ENCODE measurements at places on chromosomes 6 and 20.

DNA sequence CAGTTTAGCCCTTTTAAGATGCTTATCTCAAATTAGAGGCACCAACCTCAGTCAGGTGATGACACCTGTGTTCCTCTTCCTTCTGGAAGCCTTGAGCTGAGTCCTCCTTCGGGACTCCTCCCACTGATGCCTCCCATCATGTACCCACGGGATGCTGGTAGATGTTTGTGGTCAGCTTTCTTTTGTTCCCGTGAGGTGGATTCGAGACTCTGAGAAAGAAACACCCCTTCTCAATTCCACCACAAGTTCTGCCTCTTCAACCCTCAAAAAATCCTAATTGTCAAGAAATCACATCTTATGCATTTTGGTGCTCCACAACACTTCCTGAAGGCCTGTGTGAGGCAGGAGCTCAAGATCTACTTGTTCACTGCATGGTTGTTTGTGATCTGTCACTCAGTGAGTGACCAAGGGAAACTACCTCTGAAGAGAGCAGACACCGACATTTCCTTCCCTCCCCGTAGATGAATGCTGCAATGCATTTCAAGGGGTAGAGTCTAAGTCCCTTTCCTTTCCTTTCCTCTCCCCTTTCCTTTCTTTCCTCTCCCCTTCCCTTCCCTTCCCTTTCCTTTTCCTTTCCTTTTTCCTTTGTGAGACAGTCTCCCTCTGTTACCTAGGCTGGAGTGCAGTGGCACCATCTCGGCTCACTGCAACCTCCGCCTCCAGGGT lies 50.5 kb downstream of the PCNA start:
- no peak for DNase-seq

GRCh38 chr6:53264337-53264736 lies 84.4 kb downstream of the ELOVL5 start:
- DNase-seq: no peak

- DNase-seq: no peak
Observed at GRCh38 chr6:139378882-139379341, 4.5 kb upstream of the CITED2 start.

DNA sequence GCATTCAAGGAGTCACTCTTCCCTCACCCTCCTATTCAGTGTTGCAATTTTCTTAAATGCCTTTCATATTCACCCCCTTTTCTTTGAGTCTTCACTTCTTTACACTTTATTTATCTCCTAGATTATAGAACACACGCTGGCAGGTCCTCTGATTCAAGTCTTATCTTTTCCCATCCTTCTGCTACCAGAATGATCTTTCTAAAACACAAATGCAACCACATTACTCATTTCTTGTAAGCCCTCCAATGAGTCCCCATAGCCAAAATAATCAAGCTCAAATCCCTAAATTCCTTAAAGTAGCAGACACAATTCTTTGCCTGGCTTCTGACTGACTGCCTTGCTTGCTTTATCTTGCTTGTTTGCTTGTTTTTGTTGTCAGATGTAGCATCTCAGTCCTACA lies 920.0 kb downstream of the TFAP2A start:
- no peak for DNase-seq

DNA sequence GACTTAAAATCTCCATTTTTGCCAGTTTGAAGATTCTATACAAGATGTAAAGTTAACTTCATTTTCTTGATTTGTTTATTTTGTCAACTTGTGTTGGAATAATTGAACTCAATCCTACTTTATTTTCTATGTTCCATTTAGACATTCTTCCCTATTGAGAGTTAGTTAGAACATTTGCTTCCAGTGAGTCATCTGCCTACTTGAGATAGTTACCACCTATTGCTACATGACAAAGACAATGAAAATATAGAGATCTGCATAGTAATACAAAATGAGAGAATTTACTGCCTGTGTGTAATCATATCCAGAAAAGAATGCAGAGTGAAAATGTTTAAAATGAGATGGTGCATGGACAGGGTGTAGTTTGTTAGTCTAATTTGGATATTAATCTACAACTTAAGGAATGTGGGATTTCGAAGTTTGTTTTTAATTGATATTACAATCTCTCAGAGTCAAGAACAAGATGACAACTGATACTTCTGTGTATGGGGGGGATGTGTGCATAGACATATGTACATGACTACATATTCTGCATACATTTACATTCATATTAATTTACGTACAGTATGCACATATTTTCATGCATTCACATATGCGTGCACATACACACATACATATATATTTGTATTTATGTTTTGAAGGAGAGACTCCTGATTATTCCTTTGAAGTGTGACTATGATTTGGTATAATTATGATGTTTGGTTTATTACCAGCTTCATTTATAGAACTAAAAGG lies 420.1 kb downstream of the NKAIN2 start:
- DNase-seq: no peak

DNA sequence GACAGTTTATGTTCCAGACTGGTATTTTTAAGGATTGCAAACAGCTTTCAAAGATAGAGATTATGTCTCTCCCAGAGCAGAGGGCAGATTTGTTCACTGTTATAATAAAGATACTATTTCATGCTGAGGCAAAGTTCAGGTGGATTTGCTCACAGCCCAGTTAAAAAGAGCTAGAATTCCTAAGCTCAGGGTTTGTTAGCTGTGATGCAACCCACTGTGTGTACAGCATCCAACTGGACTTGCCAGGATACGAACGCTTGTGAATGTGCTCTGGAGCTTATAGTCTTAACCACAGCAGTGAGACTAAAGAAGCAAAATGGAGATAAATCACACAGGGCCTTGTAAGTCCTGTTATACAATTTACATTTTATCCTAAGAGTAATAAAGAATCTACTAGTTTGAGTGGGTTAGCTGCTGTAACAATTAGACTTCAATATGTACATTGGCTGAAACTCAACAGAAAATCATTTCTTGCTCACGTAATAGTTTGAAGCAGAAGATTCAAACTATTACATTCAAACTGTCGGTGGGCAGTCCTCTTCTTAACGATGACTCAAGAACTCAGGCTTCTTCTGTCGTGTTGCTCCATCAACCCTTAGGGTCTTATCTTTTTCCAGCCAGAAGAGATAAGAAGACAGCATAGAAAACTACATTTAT lies 204.0 kb upstream of the PLN start:
- DNase-seq: no peak

GRCh38 chr20:20076297-20077065 lies 24.1 kb downstream of the CFAP61 start:
- DNase-seq: no peak

- DNase-seq: no peak
Observed at GRCh38 chr6:139580592-139581484, 206.4 kb upstream of the CITED2 start.

DNA sequence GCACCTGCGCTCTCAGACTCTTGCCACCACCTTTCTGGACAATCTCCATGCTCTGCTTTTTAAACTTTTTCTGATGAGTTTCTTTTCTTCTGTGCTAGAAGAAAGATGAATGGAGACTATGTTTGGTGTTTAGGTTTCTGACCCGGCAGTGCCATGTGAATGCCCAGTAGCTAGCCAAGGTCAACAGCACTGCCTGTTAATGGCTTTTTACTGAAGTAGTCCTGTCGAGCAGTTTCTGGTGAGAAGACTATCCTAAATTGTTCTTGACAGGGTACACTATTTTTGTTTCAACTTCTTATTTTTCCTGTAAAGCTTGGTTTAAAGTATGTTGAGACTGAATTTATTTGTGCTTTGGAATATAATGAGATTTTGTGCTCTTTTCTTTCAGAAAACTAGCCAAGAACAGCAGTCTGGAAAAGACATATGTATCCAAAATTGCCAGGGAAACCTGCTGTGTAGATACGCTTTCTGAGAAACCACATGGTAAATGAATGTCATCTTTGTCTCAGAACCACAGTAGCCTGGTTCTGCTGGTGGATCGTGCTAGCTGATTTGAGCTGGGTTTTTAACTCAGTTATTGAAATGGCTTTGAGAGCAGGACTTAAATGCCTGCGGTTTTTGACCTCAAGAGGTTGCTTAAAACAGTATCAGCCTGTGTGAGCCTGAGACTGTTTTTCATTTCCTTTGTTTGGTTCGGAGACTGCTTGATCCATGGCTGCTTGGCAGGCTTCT lies 48.1 kb downstream of the KCNS1 start:
- DNase-seq: no peak

- DNase-seq: no peak
Observed at GRCh38 chr6:151747896-151748295, 59.6 kb upstream of the ESR1 start.

DNA sequence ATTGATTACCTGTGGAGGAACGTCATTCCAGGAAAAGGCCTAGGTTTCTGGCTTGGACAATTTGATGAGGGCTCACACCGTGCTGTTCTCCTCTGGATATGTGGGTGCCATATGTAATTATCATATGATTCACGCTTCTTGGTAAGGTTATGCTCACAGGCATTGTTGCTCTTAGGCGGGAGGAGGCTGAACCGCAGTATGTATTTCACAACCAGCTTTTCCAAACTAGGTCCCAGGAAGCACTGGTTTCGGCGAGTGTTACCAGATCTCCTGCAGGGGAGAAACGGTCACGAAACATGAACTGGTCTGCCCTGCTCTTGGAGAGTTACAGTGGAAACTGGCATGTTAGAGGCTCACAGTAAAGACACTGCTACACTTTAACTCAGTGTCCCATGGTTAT lies 793 bp upstream of the FAM50B start:
- DNase-seq: no peak

GRCh38 chr6:163335671-163336545 lies 78.6 kb upstream of the QKI start:
- no peak for DNase-seq

DNA sequence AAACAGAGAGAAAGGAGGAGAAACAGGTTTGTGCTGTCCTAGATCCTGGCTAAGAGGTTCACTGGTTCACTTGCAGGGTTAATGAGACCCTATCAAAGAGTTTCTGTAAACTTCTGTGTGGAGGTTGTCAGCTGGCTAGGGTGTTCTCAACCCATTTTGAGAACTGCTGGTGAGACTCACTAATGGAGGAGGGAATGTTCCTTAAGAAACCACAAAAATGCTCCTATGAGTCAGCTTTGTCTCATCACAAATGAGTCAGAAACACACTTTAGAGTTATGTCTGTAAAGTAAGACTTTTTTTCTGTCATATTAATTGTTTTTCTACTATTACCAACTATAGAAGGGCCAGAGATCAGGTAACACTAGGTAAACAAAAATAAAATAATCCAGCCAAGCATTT lies 884.4 kb downstream of the PHF3 start:
- no peak for DNase-seq

- no peak for DNase-seq
Observed at GRCh38 chr20:59221049-59221706, 57.6 kb downstream of the ZNF831 start.

DNA sequence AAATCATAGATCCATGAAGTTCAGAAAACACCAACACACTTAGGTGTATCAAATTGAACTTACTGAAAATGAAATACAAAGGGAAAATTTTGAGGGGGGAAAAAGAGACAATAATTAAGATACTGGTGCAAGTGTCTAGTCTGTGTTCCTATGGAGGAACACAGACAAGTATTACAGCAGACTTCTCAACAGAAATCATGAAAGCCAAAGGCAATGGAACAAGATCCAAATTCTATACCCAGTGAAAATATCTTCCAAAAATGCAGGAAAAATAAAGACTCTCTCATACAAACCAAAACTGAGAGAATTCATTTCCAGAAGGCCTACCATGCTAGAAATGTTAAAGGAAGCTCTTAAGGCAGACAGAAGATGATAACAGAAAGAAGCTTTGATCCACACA lies 63.1 kb downstream of the NRN1 start:
- no peak for DNase-seq

DNA sequence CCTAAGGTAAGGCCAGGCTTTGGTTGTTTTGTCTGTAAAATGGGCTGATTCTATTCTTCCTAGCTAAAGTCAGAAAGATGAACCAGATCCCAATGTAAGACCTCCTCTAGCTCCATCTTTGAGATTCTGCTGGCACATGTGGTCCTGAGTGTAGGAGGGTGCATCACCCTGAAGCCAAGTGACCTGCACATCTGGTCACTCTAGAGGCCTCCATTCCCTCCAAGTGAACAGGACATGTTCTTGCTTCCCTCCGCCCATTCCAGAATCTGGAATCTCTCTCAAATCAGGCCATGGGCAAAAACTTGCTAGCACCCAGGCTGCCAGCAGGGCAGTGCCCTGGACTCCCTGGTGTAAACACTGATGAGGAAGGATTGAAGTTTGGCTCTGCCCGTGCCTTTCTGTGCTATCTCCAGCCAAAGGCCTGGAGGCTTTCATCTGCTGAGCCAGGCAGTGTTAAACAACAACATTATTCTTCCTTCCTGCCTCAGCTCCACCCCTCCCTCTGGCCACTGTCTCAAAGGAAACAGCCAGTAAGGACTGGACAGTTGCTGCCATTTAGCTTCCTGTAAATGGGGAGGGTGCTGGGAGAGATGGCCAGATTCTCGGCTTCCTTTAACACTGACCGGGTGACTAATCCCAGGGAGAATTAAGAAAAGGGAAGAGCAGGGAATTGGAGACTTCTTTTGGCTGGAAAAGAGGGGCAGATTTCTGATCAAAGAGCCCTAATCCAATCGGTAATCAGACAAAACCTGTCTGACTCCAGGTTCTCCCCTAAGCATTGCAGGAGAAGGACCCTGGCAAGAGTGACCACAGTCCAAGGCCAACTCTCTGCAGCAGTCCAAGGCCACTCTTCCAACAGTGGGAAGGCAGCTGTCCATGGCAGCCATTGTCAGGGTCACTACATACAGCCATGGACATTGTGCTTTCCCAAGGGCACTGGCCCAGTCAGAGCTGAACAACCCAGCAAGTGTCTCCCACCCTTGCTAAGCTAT lies 19.5 kb upstream of the ADGRF1 start:
- no peak for DNase-seq

DNA sequence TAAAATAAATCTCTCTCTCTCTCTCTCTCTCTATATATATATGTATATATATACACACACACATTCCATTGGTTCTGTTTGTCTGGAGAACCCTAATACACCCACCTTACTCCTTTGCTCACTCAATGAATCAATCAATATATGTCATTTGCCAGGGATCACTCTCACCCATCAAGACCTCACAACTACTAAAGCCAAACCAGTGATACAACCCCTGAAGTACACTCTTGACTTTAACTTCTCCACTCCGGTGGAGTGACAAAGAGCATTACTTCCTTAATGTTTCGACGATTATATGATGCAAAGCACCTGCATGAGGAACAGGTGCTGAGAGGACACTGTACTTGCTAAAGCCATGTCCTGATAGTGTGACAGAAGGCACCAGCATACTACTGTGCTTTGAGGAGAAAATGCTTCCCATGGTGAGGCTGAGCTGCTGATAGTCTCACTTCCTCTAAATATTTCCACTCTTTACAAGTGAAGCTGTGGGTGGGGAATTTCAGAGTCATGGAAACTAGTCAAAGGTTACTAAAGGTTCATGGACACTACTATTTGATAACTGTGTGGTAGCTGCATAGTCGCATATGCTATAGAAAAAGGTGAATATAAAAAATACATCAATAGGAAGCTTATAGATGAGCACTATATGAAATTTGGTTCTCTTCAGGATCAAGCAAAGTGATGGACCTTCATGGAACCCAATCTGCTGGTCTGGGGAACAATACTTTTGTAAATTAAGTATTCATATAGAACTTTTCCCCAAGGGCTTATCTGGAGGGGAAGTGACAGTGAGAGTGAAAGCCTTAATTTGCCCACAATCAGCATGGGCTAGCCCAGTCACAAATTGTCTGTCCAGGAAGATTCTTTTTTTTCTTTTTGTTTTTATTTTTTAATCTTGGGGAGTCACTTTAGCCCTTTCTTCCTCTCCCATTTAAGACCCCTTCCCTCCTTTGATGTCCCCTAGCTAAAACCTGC lies 141.9 kb upstream of the NEDD9 start:
- DNase-seq: no peak

GRCh38 chr6:13654496-13654895 lies 39.4 kb downstream of the NOL7 start:
- DNase-seq: no peak

- no peak for DNase-seq
Observed at GRCh38 chr6:50520326-50521266, 192.7 kb upstream of the TFAP2D start.

GRCh38 chr6:15365273-15365687 lies 119.4 kb downstream of the JARID2 start:
- peak; percentile 33 for DNase-seq

Data from NCI-H187 (cell line).